ENCODE measurements at places on chromosomes 4 and X.

DNA sequence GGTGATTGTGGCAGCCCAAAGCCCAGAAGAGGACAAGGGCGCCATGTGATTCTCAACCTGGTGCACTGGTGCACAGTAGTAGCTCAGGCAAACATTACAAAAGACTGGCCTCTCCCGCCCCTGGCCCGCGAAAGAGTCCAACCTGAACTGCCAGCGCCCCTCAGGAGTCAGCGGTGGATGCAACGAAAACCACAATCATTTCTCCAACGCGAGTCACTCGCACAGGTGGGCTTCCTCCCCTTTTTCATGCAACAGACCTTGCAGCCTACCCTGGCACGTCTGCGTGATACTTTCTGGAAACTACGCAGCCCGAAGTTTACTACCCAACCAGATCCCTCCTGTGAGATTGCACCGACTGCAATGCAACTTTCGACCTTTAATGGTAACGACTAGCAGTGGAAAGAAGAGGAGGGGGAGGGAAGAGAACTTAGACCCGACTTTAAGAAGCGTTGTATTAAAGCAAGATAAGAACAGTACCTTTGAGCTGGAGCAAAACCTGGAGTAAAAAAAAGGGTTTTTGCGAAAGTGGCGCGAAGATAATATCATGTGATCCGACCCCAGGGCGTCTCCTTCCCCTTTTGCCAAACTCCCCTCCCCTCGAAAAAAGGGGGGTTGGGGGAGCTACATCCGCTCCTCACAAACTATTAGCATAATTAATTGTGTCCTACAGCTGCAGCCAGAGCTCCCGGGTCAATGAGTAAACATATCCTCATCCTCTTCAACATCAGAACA is 63.3 kb upstream of the CCDC160 start:
- DNase-seq, result no peak

- no peak for DNase-seq
Measured at GRCh38 chr4:12231098-12231497, 802.4 kb upstream of the HS3ST1 start.

- no peak for DNase-seq
Measured at GRCh38 chr4:184817494-184818215, 8.1 kb downstream of the ACSL1 start.

DNA sequence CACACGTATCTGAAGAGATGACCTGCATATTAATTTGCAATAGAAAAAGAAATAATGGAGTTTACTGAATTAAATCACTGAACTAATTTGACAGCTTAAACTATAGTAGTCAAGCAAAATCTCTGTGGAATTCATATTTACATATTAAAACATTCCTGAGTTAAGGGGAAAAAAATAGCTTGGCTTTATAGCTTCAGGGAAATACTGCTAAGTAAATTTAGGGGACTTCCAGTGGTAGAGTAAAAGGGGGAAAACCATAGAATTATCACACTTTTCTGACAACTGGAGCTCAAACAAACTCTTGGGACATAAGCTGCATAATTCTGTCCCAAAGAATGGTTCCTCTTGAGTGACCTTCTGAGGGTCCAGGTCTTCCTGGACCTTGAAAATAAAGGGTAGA is 28.6 kb upstream of the CCNI start:
- no peak for DNase-seq

DNA sequence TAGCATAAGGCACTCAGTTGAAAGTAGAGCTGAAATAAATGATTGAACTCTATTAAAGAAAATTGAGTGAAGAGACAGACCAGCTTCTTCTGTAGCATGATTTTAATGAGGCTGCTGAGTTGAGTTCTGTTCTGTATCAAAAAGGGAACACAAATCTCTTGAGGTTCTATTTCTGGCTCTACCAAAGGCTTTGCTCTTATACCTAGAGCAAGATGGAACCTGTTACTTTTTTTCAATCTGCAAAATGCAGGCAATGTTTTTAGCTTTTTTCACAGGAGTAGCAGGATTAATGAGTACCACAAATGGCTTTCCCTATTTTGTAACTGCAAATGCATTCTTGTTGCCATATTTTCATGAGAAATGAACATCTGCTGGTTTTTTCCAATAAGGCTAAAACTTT is 4.2 kb upstream of the ERVMER34-1 start:
- DNase-seq, result no peak

GRCh38 chr4:94486372-94486801 is 34.6 kb downstream of the PDLIM5 start:
- no peak for DNase-seq

GRCh38 chr4:38896940-38897339 is 29.3 kb downstream of the FAM114A1 start:
- DNase-seq, result no peak

- DNase-seq, result no peak
Measured at GRCh38 chr4:38696697-38697096, 32.7 kb downstream of the KLF3 start.

DNA sequence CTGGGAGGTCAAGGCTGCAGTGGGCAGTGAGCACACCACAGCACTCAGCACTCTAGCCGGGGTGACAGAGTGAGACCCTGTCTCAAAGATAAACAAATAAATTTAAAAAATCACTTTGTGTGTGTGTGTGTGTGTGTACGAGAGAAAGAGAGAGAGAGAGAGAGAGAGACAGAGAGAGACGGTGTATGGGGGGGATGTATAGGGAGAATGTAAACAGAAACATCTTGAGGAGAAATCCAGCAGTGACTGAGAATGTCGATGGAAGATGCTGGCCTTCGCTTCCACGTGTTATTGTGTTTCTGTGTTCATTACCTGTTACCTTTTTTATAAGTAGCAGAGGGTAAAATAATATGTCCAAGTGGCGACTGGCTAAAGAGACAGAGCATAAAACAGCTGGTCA is 23.6 kb upstream of the RBPJ start:
- no peak for DNase-seq

DNA sequence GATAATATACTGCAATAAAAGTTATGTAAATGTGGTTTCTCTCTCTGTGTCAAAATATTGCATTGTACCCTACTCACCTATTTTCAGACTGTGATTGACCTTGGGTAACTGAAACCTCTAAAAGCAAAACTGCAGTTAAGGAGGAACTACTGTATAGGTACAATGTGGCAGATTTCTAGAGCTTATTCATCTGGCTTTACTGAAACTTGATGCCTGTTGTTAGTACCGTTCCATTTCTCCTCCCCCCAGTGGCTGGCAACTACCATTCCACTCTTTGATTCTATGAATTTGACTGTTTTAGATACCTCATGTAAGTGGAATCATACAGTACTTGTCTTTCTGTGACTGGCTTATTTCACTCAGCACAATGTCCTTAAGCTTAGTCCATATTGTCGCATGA is 61.9 kb downstream of the HOPX start:
- no peak for DNase-seq

DNA sequence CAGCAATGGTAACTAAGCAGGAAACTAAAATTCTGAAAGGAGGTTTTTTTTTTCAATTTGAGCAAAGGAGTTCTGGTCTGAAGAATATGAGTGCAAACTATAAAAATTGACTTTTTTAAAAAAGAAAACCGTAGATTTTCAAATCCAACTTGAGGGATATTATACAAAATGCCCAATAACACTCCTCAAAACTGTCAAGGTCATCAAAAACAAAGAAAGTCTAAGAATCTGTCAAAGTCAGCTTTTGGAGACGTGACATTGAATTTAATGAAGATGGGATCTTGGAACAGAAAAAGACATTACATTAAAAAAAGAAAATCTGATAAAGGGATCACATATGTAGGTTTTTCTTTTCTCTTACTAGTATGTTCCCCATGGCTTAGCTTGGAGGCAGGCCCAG is 40.4 kb upstream of the AR start:
- DNase-seq, result no peak
